Activated CD8-positive, alpha-beta T cell treated with anti-CD3 and anti-CD28 coated beads, Interleukin-2, amount 10 ng/mL, durations not matched to agents 7 days and 5 days (primary cell): ENCODE measurements at places on chromosomes 2 and 18. TPM values are rescaled to one million over a fixed set of nuclear protein-coding genes. Genes with fewer than 3 reads are reported as not detected.

Gene HAAO
- 0.37 TPM for total RNA-seq

Gene CLEC4F
- not detected for total RNA-seq

Gene STARD6
- total RNA-seq, result not detected

Gene NXPH2
- total RNA-seq, result not detected

Gene ADRA2B
- total RNA-seq, result not detected

Gene TUBA3E
- total RNA-seq, result not detected

Gene CGREF1
- total RNA-seq, result 0.61 TPM

Gene TBR1
- not detected for total RNA-seq

Gene OSBPL1A
- total RNA-seq, result 0.99 TPM

DNA sequence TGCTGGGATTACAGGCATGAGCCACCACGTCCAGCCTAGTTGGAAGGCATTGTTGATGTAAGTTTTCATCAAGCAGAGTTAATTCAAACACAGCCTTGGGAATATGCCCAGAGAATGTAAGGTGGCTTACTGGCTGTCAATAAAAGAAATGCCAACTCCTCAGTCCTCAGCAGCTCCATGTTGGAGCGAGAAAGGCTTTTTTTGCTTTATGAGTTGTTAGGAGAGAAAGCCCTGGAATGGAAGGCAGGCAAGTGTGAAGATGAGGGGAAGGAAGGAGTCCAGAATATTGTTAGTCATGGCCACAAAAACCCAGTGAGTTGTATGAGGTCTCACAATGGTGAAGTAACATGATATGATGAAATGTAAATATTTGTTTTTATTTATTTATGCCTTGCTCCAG, 57.1 kb downstream of the MAP4K4 start:
- no peak overlapping the region for H3K27ac ChIP-seq
- DNase-seq, result no peak
- no peak overlapping the region for H3K4me3 ChIP-seq

- H3K27me3 ChIP-seq, result peaks cover 3% of the 10 kb centered on the region
- H3K4me1 ChIP-seq, result no peaks in the 10 kb centered on the region
- no peak overlapping the region for H3K4me3 ChIP-seq
- DNase-seq, result no peak
- H3K36me3 ChIP-seq, result no peaks in the 10 kb centered on the region
These were observed 78.3 kb downstream of the POU3F3 start for GRCh38 chr2:104932243-104932642.

- H3K4me1 ChIP-seq, result peaks cover 39% of the 10 kb centered on the region
- peaks cover 12% of the 10 kb centered on the region for H3K36me3 ChIP-seq
- H3K4me3 ChIP-seq, result no peak overlapping the region
- H3K27ac ChIP-seq, result peak overlapping the region; percentile 84
- peak; percentile 50 for DNase-seq
- H3K27me3 ChIP-seq, result no peaks in the 10 kb centered on the region
These were observed 181.5 kb upstream of the ITGA4 start for GRCh38 chr2:181275643-181276070.

DNA sequence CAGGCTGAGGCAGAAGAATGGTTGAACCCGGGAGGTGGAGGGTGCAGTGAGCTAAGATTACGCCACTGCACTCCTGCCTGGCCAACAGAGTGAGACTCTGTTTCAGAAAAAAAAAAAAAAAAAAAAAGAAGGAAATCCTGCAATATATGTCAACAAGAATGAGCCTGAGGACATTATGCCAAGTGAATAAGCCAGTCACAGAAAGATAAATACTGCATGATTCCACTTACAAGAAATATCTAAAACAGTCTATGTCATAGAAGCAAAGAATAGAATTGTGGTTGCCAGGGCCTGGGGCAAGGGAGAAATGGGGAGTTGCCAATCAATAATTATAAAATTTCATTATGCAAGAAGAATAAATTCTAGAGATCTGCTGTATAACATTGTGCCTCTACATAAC, 425.8 kb downstream of the NRXN1 start:
- no peaks in the 10 kb centered on the region for H3K4me1 ChIP-seq
- H3K4me3 ChIP-seq, result no peak overlapping the region

GRCh38 chr2:214079032-214079431, 331.8 kb upstream of the VWC2L start:
- DNase-seq, result no peak
- H3K36me3 ChIP-seq, result no peaks in the 10 kb centered on the region
- H3K27me3 ChIP-seq, result no peaks in the 10 kb centered on the region
- no peak overlapping the region for H3K4me3 ChIP-seq
- no peaks in the 10 kb centered on the region for H3K4me1 ChIP-seq
- no peak overlapping the region for H3K27ac ChIP-seq

DNA sequence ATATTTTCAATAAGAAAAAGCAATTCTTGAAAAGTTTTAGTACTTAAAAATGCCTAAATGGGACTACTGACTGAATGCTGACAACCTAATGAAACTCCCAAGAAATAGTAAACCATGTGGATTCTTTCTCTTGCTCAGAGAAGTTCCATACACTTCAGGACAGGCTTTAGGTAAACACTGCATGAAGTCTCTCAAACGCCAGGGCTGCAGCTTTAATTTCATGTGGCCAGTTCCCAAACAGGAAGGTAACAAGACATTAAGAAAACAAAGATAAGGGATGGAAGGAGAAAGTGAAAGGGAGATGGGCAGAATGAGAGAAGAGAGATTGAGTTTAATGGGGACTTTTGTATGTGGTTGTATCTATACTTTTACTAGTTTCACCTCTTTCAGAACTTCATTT, 734.7 kb upstream of the PKDCC start:
- H3K27ac ChIP-seq, result no peak overlapping the region
- no peak overlapping the region for H3K4me3 ChIP-seq
- no peaks in the 10 kb centered on the region for H3K4me1 ChIP-seq
- DNase-seq, result no peak
- no peaks in the 10 kb centered on the region for H3K27me3 ChIP-seq

DNA sequence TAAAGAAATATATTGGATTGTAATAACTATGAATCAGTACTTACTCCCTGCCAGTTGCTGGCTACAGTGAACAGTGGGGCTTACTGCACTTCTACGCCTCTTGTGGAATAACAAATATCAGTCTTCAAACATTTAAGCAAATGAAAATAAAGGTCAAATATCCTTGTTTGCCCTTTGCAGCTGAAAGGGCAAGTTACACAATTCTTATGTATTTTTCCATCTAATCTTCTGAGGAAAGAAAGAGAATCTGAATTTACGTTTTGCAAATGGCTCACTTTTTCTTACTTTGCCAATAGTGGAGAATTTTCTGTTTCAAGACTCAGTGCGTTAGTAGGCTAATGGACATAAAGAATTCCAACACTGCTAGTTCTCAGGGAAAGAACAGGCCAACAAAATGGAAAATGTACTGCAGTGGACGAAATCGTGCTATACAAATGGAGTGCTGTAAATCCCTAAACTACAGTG, 157.2 kb upstream of the TMEM200C start:
- H3K4me1 ChIP-seq, result peaks cover 2% of the 10 kb centered on the region
- DNase-seq, result no peak
- no peaks in the 10 kb centered on the region for H3K27me3 ChIP-seq
- H3K4me3 ChIP-seq, result no peak overlapping the region
- no peaks in the 10 kb centered on the region for H3K36me3 ChIP-seq
- H3K27ac ChIP-seq, result no peak overlapping the region

GRCh38 chr2:9905413-9905812, 46.1 kb upstream of the GRHL1 start:
- peaks cover 16% of the 10 kb centered on the region for H3K36me3 ChIP-seq
- H3K27me3 ChIP-seq, result no peaks in the 10 kb centered on the region
- H3K27ac ChIP-seq, result no peak overlapping the region
- no peak for DNase-seq
- no peak overlapping the region for H3K4me3 ChIP-seq
- H3K4me1 ChIP-seq, result no peaks in the 10 kb centered on the region

DNA sequence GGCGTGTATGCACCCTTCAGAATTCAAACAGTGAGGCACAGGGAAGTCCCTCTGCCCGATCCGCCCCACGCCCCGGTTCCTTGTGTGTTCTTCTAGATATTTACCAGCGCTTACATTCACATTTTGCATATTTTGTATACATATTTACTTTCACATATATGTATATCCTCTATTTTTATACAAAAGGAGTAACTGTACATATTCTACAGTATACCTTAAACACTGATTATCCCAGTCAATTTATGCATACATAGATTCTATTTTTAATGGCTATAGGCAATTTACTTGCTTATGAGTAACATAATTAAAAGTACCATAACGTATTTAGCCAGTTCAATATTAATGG, 307 bp upstream of the DUSP11 start:
- no peaks in the 10 kb centered on the region for H3K27me3 ChIP-seq
- H3K36me3 ChIP-seq, result peaks cover 17% of the 10 kb centered on the region
- H3K4me1 ChIP-seq, result peaks cover 13% of the 10 kb centered on the region

GRCh38 chr2:60152226-60152833, 401.1 kb downstream of the BCL11A start:
- H3K4me1 ChIP-seq, result peaks cover 9% of the 10 kb centered on the region
- no peak overlapping the region for H3K27ac ChIP-seq
- peak; percentile 29 for DNase-seq
- peaks cover 17% of the 10 kb centered on the region for H3K27me3 ChIP-seq
- no peaks in the 10 kb centered on the region for H3K36me3 ChIP-seq

DNA sequence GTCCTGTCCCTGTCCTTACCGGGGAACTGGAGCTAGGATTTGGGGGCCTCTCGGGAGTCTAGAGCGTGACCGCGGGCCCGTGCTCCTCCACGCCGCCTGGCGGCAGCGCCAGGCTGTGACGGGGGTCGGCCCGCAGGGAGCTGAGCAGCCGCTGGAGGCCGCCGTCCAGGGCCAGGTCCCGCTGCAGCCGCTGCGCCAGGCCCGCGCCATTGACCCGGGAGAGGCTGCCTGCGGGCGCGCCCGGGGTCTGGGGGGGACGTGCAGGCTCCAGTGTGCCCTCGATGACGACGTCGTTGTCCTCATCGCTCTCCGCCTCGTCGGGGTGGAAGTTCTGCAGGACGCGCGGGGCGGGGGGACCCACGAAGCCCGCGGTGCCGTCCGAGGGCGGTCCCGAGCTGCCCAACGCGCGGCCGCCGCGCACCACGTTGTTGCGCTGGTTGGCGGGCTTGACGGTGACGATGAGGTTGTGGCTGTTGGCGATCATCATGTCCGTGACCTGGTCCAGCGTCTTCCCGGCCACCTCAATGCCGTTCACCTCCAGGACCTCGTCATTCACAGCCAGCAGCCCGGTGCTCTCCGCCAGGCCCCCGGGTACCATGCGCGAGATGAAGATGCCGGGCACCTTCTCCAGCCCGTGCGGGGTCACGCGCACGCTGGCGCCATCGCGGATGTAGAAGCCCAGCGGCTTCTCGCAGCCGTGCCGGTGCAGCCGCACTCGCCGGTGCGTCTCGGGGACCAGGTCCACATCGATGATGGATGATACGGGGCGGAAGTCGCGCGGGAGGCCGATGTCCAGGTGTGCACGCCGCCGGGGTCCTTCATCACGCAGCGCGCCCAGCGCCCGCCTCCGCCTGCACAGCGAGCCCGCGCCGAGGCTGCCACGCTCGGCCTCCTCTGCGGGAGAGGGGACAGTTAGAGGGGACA, 50.9 kb downstream of the ADNP2 start:
- H3K27ac ChIP-seq, result no peak overlapping the region
- peak overlapping the region; percentile 22 for H3K4me3 ChIP-seq
- peaks cover 3% of the 10 kb centered on the region for H3K4me1 ChIP-seq
- H3K27me3 ChIP-seq, result peaks cover 4% of the 10 kb centered on the region
